ENCODE measurements at places on chromosomes 11 and 22.

DNA sequence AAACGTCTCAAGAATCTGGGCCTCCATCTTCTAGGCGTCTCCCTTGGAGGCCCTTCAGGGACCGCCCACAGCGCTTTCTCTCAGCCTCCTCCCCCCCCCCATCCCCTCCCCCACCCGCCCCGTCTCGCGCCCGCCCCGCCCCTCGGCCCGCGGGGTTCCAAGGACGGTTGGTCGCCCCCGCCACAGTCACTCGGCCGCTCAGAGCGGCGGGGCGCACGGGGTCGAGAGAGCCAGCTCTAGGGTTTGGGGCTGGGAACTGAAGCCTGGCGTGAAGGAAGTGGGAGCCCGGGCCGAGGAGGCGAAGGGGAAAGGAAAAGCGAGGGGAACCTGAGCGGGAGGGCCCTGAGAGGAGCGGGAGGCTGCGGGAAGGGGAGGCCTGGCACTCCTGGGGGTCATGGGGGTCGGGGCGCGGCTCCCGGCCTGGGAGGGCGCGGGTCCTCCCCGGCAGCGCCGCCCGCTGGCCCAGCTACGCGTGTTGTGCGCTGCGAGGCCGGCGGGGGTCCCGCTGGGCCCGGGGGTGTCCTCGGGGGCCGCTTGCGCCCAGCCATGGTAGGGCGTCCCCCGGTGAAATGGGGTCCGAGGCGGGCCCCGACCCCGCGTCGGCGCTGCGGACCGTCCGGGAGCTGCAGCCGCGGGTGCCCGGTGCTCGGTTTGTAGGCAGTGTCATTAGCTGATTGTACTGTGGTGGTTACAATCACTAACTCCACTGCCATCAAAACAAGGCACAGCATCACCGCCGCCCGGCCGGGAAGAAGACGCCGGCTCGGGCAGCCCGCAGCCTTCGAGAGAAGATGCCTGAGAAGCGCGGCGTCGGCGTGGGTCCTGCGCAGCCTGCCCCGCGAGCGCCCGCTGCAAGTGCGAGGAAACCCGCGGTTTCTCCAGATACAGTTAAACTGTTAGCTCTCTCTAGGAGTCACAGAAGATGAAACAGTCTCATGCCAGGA is at the start of gene BTG4:
Gene BTG4 (minus strand): TSS at position 91 of the 944 bp plus-strand sequence. CDS start 13,610 bp downstream, outside the sequence.
- peak; percentile 58 for DNase-seq

DNA sequence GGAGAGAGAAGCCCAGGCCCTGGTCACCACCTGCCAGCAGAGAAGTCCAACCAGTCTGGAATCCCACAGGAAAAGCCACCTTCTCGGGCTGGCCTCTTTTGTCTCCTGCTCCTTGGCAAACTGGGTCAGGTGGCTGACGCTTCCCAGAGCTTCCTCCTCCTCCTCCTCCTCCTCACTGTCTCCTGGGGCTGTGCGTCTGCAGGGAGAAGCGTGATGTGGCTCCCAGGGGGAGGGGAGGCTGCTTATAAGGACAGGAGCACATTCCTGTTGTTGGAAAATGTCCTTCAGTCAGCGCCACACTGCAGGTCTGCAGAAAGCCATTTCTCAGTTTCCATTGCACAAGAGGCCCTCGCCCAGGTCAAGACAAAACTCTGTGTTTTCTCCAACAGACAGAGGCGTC is 1316.5 kb downstream of the BRD1 start:
- DNase-seq: peak; percentile 19

GRCh38 chr11:64539711-64540427 is 51.2 kb upstream of the SLC22A12 start:
- DNase-seq: no peak

GRCh38 chr11:124870430-124870829 is 5.2 kb downstream of the ROBO3 start:
- no peak for DNase-seq

GRCh38 chr11:76524461-76524860 is 79.6 kb downstream of the EMSY start:
- DNase-seq: no peak

GRCh38 chr11:12329169-12329568 is 48.2 kb upstream of the PARVA start:
- no peak for DNase-seq

DNA sequence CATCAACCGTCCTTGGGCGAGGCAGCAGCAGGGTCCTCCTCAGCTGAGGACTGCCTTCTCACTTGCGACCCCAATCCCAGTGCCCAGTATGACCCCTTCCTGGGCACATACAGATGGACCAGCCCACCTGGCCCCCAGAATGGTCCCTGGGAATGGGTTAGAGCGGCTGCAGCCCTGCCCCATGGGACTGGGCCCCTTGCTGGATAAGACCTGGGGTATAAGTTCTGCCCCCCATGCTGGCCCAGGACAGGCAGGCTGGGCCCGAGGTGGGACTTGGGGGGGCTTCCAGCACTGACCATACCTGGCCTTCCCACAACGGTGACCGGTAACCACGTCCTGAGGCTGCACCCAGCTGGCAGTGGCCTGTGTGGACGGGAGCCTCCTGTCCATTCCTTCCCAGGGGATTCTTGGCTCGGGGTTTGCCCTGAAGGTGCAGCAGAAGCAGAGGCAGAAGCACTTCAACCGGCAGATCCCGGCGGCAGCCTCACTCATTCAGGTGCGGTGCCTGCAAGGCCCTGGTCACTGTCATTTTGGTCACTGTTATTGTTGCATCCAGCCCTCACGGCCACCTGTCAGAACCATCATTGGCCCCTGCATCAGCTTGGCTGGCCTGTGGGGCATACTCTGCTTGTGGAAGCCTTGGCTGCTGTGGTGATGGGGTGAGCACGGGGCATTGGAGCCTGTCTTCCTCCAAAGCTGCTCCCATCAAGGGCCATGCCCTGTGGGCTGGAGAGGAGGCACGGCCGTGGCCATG is 114.8 kb downstream of the KCNQ1OT1 start:
- DNase-seq: peak; percentile 2

GRCh38 chr11:94128746-94129511 is at the start of gene PANX1:
Gene PANX1, plus strand, starts transcription at chr11:94128841. Its CDS starts 472 bp downstream, at chr11:94129313.
- DNase-seq: peak; percentile 86

DNA sequence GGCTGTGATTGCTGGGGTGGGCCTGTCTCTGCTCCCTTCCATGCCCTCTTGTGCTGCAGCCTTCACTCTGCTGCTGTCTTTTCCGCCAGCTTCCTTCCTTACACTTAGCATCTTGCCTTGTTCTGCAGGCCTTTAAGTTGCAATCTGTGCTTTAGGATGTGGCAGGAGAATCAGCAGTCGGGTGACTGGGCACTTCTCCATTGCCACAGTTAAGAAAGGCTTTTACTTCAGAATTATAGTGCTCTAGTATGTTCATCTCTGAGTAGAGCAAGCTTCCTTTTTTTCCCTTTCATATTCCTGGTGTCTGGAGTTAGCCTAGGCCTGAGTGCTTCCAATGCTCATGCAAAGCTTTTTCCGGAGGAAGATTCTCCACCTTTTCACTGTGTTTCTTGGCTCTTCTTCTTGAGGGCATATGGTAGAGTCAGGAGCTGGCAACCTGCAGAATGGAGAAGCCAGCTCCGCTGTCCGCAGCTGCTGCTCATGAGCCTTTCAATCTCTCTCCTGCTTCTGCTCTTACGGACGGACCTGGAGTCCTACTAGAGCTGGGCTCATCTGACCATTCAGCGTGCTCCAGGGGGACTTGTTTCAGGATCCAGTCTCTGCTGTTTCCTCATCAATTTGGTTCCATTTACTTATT is 20.2 kb downstream of the PPP6R2 start:
- no peak for DNase-seq

- DNase-seq: no peak
These were observed 25.3 kb downstream of the STIM1 start for GRCh38 chr11:3880724-3881123.

GRCh38 chr11:57349491-57350274 is 11.5 kb downstream of the P2RX3 start:
- DNase-seq: peak; percentile 84

DNA sequence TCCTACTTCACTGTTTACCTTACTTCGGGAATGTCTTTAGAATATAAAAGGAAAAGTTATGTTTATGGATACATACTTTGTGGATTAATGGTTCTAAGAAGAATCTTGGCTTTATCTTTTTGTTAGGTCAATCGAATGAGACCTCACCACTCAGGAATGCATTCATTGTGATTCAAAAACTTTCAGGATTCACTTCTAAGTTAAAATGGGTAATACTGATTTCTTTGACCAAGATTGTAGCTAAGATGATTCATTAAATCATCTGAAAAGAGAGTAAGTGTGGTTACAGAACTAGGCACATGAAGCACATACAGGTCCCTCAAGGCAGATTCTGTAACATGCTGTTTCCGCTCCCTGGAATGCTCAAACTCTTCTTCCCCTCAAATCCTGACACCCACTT is 716.4 kb downstream of the KCNA4 start:
- no peak for DNase-seq
